Fibroblast of skin of back (primary cell): ENCODE measurements at places on chromosomes 7 and 10.

GRCh38 chr7:101912716-101913110 lies 95.3 kb downstream of the CUX1 start:
- peak; percentile 53 for DNase-seq

DNA sequence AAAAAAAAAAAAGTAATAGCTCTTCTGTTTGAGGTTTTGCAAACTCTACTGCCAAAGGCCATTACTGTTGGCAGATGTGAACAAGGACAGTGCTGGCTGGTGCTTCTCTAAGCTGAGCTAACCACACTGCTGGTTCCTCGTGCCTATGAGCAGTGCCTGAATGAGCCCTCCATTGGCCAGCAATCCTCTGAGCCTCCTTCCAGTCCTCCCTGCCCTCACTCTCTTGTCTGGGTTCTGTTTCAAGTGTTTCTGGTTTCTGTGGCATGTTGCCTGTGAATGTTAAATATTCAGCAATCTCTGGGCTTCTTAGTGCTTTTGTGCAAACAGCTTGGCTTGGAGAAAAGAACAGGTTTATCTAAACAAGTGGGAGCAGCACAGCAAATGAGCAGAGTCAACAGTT lies 161.3 kb upstream of the AUTS2 start:
- DNase-seq = no peak

DNA sequence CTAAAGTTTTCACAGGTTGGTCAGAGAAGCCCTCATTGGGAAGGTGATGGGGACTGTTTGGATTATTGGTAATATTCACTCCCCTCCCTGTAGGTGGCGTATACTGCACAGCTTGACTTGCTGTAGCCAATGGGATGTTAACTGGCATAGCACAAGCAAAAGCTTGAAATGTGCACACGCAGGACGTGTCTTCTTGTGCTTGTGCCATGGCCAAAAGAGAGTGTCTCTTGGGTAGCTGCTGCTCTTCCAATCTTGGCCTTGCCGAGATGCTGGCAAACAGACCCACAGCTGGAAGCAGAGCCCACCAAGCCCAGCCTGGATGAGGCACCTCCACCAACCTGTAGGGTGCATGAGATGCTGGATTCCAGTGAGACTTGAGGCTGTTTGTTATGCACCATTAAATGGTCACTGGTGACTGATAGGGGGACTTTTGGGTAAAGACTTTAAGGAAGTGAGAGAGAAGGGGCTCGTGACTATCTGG lies 266.0 kb downstream of the GRID1 start:
- peak; percentile 11 for DNase-seq

GRCh38 chr10:66472156-66472555 lies 453.7 kb upstream of the LRRTM3 start:
- DNase-seq = no peak

DNA sequence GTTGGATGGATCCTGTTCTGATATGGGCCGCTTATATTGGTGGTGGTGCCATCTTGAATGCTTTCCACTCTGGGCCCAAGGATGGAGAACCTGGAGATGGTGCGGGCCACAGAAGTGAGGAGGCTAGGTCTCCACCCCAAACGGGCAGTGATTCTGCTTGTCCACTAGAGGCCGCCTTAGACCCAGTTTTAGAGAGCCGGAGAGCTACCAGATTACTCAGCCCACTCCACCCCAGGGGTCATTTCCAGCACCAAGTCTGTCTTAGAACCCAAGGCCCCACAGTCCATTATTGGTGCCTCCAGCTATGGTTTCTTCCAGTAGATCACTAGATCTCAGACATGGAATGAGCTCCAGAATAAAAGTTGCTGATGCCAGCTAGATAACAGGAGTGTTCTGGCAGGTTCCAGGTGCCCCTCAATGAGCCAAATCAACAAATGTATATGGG lies 11.8 kb upstream of the CAMK2G start:
- DNase-seq = peak; percentile 81

DNA sequence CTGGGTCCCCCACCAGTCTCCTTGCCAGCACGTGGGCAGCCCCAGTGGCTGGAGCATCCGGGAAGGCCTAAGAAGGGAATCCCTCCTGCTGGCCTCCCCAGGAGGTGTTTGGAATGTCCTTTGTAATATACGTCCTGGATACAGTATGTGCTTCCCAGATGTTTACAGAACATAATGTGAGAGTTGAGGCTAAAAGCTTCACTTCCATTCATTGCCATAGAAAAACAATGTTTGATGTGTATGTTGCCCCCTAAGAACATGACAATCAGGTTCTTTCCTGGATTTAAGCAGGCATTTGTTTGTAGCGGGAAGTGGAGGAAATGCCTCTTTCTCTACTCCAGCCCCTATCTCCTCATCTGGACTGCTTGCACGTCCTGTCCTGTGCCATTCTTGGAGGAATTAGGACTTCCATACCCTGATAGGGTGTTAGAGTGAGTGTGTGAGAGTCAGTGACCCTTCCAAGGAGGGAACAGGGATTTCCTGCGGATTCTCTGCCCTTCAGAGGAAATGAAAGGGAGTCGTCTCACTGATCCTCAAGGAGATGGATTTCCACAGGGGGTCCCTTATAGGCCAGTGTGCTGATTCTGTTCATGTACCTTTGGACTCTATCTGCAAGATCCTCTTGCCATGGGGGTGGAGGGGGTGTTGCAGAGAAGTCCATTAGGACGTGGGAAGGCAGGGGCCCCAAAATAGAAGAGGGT lies 1.2 kb downstream of the IGFBP1 start:
- DNase-seq = no peak
